ENCODE measurements at places on chromosomes 4 and X.

- DNase-seq: no peak
Observed at GRCh38 chr4:172104539-172104938, 291.3 kb downstream of the GALNTL6 start.

DNA sequence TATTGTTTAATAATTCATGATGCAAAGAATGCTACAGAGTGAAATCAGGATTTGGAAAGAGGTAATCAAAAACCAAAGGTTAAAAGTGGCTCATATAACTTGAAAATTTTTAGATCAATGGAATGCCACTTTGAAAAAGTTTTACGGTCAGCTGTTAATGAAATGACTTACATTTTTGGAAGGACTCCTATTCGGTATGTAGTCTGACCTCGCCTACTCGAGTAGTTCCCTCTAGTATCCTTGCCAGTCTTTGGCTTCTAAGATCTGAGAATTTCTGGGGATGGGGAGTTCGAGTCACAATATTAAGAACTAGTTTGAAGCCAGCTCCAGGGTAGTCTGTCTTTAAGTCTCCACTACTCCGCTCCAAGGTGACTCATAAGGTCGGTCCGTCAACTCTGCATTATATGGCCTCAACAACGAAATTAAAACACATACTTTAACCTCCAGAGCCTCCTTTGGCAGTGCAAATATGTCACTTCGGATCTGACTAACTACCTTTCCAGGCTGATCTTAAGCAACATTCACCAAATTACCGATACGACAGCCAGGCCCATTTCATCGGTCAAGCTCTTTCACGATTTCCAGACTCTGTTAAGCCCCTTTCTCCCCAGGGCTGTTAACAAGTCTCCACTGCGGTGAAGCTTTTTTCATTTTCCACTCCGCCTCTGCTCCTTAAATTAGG is 733 bp upstream of the NAA15 start:
- no peak for DNase-seq

DNA sequence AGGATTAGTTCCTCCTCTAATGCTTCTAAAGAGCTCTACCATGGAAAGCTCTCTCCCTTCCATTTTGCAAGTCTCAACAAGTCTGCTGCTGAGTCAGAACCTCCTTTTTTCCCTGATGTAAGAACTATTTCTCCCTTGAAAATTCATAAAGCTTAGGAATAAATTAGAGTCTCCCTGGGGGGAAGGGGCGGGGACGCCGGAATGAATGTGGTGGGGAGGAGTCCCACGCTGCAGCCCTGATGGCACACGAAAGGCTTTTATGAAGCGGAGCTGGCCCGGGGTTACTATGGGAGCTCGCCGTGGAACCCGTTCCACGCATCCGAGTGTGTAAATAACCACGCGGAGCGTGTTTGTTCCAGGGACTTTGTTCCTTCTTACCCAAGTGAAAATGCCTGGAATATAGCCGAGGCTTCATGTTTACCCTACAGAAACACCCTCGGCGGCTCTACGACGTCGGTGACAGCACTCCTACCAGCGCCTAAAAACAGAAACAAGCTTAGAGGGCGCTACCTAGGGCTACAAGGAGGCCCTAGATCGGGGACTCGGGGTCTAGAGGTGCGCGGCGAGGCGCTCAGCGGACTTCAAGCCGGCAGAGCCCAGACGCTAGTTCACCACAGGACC is 923 bp upstream of the CPEB2 start:
- peak; percentile 25 for DNase-seq

- no peak for DNase-seq
Observed at GRCh38 chr4:48960988-48961635, 25.0 kb upstream of the CWH43 start.

GRCh38 chr4:176123710-176124407 is 58.2 kb downstream of the WDR17 start:
- no peak for DNase-seq

DNA sequence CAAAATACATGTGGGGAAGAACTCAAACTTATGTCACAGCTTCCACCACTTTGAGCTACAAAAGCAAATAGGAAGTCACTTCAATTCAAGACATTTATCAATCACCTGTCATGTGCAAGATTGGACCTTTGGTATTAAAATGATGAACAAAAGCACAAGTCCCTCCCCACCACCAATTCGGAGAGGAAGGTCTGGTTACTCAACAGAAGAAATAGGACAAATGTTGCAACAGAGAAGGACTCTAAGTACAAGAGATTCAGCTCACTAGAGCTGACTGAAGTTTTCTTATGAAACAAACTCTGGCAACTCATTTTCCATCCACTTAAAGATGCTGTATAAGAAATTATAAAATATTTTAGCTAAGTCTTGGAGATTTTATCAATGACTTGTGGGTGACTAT is 16.0 kb upstream of the MMRN1 start:
- DNase-seq: no peak

GRCh38 chr4:16237715-16238114 is 11.4 kb upstream of the TAPT1 start:
- no peak for DNase-seq

GRCh38 chr4:75327804-75328512 is 186.2 kb downstream of the RCHY1 start:
- DNase-seq: no peak

DNA sequence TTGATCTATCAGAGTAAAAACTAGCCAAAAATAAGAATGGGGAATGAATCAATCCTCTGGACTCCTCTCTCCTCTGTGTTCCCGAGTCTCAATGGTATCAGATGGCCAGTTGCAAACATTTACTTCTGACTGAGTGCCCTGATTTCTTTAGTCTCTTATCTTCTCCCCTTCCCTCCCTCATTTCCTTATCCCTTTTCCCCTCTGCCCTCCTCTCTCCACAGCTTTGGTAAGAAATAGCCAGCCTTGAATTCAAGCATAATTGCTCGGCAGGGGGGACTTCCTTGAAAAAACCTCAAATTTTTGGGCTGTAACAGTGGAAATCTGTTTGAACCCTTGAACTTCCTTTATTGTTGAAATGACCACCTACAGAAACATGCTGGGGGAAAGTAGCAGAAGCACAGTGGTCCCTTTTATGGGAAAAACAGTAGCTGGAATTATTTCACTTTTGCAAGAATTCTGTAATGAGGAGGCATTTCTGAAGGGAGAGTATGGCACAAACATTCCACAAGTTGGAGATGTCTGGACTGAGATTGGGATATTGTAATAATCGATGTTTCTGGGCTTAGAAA is 40.3 kb downstream of the NHS start:
- DNase-seq: no peak

DNA sequence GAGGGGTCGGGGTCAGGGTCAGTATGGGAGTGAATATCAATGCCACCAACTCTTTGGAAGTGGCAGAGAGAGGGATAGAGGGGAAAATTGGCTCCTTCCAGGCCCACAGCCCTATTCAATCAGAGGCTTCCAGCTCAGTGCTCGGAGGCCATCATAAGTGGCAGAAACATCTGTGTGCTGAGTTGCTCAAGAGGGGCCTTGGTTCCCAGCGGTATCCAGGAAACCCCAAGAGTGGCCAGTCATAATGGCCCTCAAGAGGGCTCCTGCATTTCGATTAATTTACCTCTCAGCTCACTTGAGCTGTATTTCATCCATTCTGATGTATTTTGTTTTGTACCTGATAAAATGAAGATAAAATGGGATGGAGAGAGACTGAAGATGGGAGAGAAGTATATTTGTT is 154.3 kb upstream of the EOLA2 start:
- DNase-seq: no peak

DNA sequence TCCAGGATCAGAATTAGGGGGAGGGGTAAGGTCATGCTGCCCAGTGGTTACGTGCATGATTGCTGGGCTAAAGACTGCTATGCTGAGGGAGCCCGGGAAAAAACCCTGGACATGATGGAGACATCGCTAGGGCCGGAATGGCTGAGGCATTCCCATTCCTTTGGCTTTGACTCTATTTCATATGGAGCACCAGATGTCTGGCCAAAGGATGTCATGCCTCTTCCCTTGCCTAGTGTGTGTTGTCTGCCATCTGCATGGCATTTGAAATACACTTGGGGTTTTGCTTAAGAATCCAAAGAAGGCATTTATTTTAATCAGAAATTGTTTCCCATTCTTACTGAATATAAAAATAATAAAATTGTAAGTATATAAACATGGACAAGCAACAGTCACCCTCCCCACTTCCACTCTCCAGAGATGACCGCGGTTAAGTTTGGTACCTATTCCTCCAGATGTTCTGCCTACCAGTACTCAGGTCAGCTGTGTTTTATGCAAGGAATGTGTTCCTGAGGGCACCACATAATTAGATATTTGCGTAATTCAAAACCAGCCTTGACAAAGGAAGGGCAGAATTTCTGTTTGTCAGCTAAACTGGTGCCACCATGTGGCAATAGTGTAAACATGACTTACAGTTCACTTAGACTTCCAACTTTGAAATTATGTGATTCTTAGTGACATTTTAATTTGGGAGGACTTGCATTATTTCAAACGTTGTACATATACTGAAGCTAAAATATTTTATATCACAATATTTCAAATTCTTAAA is 105.9 kb downstream of the CT47B1 start:
- DNase-seq: no peak

DNA sequence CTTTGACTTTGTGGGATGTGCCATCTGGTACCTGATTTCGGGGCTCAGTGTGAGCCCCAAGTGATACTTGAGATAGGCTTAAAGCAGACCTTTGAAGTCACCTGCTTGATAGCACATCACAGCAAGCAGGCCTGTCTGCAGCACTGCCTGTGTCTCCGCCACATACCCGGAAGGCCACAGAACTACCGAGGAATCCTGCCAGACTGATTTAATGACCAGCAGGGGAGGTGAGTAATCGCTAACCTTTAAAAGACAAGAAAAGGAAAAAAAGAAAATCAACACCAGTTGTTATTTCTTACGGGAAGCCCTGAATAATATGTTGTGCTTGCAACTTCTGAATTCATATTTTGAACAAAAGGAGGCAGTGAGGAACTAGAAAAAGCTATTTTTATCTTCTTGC is 6.8 kb downstream of the PTCHD1 start:
- DNase-seq: no peak

DNA sequence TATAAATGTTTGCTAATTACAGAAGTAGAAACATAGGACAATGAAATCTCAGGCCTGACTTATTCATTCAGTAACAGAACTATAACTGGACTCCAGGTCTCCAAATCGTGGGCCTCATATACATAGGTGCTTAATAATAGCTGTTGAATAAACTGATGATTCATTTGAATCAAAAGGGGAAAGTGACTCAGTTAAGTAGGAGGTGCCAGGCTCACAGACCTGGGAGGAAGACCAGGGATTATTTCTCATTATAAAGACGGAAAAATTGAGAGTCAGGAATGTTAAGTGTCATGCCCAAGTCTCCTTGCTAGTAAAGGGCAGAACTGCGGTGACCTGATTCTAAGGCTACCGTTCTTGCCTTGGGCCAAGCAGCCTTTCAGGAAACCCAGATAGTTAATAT is 131.5 kb downstream of the HS3ST1 start:
- no peak for DNase-seq

- no peak for DNase-seq
Observed at GRCh38 chr4:1476140-1476513, 69.9 kb upstream of the NKX1-1 start.

DNA sequence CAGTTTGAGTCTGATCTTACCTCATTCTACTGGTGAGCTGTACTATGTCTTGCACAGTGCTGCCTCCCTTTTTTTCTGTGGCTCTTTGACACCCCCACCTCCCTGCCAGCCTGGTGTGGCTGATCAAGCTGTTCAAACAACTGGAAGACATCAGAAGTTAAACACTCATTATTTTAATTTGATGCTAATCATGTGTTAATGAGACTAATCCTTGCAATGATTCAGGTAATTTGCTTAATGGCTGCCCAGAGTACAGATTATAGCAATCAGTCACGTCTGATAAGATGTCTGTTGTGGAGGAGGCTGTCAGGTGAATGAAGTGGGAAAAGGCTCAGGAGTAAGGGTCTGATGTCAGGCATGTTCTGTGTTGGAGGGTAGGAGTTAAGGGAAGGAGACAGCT is 87.4 kb upstream of the GK2 start:
- DNase-seq: no peak

DNA sequence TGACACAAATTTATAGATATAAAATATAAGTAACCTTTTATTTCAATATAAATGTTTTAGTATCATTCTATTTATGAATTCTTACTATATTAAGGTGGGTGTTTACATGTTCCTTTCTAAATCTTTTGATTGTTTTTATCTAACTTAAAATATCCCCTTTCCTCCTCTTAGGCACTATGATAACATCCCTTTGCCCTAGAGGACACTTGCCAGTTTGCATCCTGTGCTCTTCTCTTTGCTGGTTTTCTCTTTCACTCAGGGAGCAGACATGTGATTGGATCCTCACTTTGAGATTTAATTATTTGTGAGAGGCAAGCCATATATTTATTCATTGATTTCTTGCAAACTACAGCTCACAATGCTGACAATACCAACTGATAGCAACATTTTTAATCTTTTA is 16.2 kb downstream of the LRIT3 start:
- DNase-seq: no peak

DNA sequence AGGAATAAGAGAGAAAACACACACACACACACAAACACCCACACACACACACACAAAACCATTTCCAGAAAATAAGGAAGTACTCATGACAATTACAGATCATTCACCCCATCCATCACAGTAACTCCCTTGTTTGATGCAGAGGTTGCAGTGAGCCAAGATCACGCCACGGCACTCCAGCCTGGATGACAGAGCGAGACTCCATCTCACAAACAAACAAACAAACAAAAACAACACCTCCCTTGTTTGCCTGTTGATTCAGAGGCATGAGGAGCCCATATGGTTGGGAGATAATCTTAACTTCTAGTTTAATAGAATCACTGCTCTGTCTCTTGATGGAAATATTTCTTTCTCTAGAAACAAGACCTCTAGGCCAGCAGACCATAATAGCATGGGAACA is 2043.5 kb upstream of the AGA start:
- no peak for DNase-seq

- no peak for DNase-seq
Observed at GRCh38 chr4:108888769-108889168, 125.9 kb upstream of the ETNPPL start.

- no peak for DNase-seq
Observed at GRCh38 chrX:150610043-150610442, 41.6 kb downstream of the MTM1 start.

- DNase-seq: no peak
Observed at GRCh38 chr4:167622481-167623240, 388.4 kb upstream of the SPOCK3 start.

DNA sequence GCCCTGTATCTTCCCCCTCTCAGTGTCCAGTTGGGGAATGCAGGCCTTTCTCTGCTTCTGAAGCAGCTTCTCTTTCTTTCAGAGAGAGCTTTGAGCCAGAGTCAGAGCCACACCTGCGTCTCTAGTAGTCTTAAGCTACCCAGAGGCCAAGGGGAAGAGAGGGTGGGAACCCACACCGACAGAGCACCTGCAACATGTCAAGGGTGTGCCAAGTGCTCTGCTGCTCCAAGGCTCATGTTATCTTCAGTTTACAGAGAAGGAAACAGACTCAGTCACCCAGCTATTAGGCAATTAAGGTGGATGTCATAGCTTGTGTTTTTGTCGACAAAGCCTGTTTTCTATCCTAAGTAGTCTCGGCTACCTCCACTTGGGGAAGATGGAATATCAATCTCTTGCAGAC is 22.7 kb upstream of the RNF212 start:
- DNase-seq: no peak

- DNase-seq: no peak
Observed at GRCh38 chr4:150491132-150492049, 90.6 kb upstream of the MAB21L2 start.
